Renal pelvis (tissue), 12 donors: ENCODE measurements at places on chromosomes 5 and 9. TPM values are rescaled to one million over a fixed set of nuclear protein-coding genes. Genes with fewer than 3 reads are reported as not detected.

Gene DOCK2
- 3.4 TPM for polyA plus RNA-seq

Gene NR5A1
- 0.19 TPM for polyA plus RNA-seq

Gene SAXO1
- 0.14 TPM for polyA plus RNA-seq

Gene EQTN
- 0.31 TPM for polyA plus RNA-seq

Gene ENHO
- 2.5 TPM for polyA plus RNA-seq

Gene GABRA6
- not detected for polyA plus RNA-seq

Gene NMUR2
- not detected for polyA plus RNA-seq

Gene HRCT1
- polyA plus RNA-seq = not detected

Gene FGFR4
- 103 TPM for polyA plus RNA-seq

Gene PIP5K1B
- polyA plus RNA-seq = 6.3 TPM

Gene DNAH5
- polyA plus RNA-seq = 1.1 TPM
